ENCODE measurements at places on chromosomes 3 and 15.

GRCh38 chr3:98603580-98603979 is 10.2 kb upstream of the CPOX start:
- DNase-seq: no peak

GRCh38 chr3:171283848-171284222 is 176.4 kb downstream of the TNIK start:
- DNase-seq: no peak

GRCh38 chr15:68885070-68885469 is 45.3 kb upstream of the SPESP1 start:
- DNase-seq: no peak

- DNase-seq: no peak
Measured at GRCh38 chr3:134432236-134432635, 53.5 kb downstream of the ANAPC13 start.

DNA sequence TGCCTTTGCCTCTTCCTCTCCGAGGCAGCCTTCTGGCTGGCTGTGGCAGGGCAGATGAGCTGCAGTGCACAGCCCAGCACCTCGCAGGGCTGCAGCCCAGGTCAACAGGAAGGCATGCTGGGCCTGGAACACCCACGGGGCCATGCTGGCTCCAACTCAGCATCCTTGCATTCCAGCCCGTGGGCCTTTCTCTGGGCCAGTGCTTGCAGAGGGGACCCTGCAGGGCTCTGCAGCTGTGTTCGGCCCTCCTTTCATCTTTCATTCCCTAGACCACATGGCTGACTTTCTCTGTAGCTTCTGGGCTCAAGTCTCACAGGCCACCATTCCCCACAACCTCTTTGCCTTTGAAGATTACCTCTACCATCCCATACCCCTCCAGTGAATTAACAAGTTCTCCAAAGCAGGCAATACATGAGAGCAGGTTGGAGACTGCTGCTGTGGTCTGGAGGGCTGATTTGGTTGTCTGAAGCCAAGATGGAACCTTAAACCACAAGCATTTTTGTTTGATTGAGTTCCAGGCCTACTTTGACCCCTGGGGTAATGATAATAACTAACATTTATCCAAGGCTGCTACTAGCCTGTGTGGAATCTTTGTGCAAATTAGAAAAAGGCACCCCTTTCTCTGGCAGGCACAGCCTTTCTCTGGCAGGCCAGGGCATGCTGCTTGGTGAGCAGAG is 5.9 kb downstream of the FAM131A start:
- DNase-seq: no peak

- DNase-seq: no peak
Measured at GRCh38 chr3:149449182-149449581, 25.3 kb upstream of the TM4SF4 start.

DNA sequence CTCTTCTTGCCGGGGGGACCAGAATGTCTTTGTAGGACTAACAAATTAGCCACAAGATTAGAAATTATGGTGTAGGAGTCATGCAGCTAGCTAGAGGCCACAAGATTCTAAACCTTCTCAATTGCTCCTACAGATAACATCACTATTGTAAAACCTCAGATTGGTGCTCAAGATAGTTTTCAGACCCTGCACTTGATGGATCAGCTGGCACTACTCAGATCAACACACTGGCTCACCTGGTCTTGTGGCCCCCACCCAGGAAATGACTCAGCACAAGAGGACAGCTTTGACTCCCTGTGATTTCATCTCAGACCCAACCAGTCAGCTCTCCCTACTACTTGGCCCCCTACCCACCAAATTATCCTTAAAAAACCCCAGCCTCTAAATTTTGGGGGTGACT is 124.1 kb upstream of the RASGRP1 start:
- peak; percentile 52 for DNase-seq

GRCh38 chr3:152126260-152126659 is 142.5 kb upstream of the MBNL1 start:
- DNase-seq: no peak

DNA sequence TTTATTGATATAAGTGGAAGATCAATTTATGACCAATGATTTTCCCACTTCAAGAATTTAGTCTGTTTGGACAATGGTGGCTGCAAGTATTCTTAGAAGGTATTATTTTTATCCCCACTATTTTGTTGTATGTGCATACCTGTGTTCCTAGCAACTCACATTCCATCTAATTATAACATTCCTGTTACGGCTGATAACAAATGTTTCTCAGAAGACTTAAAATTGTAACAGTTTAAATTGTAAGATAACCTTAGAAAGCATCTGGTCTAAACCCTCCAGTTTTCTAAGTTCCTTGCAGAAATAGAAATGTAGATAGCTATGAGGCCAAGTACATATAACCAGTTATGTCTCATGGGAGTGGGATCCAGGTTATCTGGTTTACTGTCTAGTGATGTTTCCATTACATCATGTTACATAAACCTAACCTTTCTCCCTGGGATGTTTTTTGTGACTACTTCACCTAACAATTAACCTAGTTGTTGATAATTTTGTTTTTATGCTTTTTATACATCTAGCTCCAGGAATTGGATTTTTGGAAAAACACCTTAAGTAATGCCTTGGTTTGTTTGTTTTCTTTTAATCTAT is 11.1 kb upstream of the MFN1 start:
- no peak for DNase-seq

GRCh38 chr3:186540835-186541226 is 3.3 kb downstream of the CRYGS start:
- DNase-seq: no peak

- no peak for DNase-seq
Measured at GRCh38 chr3:136624894-136625815, 127.0 kb downstream of the STAG1 start.

DNA sequence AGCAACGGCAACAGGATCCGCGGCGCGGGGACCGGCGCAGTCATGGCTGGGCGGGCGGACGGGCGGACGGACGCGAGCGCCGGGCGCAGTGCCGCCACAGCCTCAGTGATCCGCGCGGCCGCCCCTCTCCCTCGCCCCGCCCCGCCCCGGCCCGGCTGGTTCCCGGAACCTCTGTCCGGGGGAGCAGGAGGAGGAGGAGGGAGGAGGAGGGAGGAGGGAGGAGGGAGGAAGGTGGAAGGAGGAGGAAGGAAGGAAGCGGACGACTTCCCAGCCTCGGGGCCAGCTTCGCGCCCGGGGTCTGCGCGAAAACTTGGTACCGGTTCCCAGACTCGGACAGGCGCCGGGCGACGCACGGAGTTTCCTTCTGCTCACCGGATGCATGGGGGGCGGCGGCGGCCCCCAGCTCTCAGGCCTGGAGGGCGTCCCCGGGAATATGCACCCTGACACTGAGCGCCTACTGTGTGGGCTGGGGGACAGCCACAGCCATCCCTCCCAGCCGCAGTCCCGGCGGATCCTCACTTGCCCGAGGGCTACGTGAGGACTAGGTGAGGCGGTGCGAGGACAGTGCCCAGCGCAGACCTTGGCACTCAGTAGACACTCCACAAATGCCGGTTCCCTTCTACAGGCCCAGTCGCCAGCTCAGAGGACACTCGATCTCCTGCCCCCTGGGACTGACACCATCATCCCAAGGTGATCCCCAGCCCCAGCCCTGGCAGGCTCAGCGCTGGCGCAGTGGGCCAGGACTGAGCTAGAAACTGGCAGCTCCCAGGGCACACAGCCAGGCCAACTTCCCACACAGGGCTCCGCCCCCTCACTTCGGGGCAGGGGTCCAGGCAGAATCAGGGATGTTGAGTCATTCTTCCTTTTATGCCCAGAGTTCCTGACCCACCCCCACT is at the start of gene SHISA5:
SHISA5 (minus strand) TSS at position 124 of the 896 bp plus-strand sequence; CDS start at position 44, 80 bp downstream.
- DNase-seq: peak; percentile 43

DNA sequence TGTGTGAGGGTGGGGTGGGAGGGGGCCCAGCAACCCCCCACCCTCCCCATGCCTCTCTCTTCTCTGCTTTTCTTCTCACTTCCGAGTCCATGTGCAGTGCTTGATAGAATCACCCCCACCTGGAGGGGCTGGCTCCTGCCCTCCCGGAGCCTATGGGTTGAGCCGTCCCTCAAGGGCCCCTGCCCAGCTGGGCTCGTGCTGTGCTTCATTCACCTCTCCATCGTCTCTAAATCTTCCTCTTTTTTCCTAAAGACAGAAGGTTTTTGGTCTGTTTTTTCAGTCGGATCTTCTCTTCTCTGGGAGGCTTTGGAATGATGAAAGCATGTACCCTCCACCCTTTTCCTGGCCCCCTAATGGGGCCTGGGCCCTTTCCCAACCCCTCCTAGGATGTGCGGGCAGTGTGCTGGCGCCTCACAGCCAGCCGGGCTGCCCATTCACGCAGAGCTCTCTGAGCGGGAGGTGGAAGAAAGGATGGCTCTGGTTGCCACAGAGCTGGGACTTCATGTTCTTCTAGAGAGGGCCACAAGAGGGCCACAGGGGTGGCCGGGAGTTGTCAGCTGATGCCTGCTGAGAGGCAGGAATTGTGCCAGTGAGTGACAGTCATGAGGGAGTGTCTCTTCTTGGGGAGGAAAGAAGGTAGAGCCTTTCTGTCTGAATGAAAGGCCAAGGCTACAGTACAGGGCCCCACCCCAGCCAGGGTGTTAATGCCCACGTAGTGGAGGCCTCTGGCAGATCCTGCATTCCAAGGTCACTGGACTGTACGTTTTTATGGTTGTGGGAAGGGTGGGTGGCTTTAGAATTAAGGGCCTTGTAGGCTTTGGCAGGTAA is 8.1 kb downstream of the FAM131A start:
- no peak for DNase-seq

DNA sequence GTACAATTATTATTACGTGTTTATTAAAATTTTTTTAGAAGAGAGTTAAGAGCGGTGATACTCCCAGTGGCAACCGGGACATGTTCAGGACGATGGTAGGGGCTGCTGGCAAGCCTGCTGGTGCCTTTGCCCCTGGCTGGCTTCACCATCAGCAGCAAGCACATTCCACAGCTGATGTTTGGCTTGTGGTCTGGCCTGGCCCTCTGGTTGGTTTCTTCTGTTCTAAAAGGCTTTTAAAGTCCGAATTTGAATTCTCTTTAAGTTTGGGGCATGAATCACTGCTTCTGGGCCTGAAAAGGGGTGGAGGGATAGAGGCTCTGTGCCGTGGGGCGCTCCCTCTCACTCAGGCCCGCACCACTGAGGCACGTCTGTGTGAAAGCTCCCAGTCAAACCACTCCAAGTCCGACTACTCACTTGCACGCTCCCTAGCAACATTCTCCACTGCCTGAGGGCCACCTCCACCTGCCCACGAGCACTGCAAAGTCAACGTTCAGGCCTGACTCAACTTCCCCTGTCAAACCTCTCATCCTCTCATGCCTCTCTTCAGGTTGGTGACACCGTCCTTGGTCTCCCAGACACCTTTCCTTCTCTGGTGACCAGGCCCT is 10.1 kb downstream of the ITGA11 start:
- no peak for DNase-seq

- DNase-seq: no peak
Measured at GRCh38 chr15:90479656-90480055, 50.1 kb upstream of the CRTC3 start.

DNA sequence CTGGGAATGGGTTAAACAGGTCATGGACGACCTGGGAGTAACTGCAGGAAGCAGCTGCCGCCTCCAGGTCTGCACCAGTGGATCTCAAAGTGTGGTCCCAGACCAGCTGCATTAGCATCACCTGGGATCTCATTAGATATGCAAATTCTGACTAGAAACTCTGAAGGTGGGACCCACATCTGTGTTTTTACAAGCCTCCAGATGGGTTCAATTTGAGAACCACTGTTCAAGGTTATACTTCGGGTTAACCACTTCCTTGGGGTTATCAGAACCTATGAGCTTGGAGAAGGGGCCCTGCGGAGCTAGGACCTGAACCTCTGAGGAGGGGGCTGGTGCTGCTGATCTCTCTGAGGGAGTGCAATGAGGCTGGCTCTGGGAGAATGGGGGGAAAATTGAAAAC is 324.8 kb upstream of the CTDSPL start:
- no peak for DNase-seq

DNA sequence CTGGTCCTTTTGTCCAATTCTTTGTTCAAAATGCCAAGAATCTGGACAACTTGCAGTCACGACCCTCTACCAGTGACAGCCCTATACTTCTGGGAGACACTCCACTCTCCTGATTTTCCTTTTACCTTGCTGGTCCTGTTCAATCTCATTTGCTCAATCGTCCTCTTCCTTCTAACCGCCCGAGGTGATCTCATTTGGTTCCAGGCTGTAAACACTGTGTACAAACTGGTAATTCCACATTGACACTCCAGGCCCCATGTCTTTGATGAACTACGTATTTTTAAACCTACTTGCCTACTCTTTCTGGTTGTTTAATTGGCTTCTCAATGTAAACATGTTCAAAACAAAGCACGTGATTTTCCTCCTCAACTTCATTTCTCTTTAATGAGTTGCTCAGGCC is 23.7 kb upstream of the C3orf49 start:
- DNase-seq: no peak

GRCh38 chr15:77454951-77455350 is 34.3 kb downstream of the HMG20A start:
- DNase-seq: no peak

DNA sequence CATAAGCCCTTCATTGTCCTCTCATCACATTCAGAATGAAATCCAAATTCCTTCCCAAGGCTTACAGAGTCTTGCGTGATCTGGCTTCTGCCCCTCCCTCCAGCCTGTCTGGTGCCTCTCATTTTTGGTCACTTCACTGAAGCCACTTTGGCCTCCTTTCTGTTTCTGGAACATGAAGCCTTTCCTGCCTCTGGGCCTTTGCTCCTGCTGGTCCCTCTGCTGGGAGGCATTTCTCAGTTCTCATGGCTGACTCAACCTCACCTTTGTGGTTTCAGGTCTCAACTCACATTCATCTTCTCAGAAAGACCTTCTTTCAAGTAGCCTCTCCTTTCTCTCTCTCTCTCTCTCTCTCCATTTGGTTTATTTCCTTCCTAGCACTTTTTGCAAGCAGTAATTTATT is 43.9 kb upstream of the BHLHE40 start:
- no peak for DNase-seq

GRCh38 chr15:47817969-47818548 is 100.8 kb downstream of the SEMA6D start:
- no peak for DNase-seq

DNA sequence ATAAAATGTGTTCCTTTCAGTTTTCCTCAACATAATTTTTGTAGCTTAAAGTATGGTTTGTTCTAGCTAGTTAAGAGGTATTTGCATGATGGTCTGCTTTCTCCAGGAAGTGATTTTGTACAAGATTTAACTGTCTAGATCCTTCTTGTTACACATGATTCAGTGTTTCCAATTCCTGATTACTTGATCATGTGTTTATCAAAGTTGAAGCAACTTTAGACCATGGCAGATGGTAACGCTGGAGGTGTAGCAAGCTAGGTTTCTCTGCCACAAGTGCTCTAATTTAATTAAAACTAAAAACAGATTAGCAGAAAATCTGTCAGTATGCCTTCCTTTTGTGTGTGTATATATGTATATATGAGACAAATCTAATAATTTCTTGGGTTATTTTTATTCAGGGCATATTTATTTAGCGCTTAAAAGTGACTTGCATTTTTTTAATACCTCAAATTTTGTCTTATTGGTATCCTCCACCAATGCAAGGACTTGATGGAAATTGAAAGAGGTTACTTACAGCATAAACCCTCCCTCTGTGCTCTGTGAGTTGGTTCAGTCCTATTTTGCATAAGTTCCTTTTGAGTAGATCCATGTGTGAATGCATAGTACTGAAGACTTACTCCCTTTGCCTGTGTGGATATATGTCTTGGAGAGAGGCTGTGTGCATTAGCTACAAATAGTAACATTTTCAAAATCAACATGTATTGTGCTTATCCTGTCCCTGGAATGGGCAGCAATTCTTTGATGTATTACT is 157.3 kb upstream of the CGNL1 start:
- peak; percentile 3 for DNase-seq

GRCh38 chr3:10869460-10869859 is 53.4 kb downstream of the SLC6A11 start:
- DNase-seq: no peak

- no peak for DNase-seq
Measured at GRCh38 chr3:190380184-190380583, 7.8 kb upstream of the CLDN16 start.

GRCh38 chr3:149670742-149671492 is 13.1 kb upstream of the WWTR1 start:
- no peak for DNase-seq

Measured in CD8-positive, alpha-beta T cell (primary cell).